Neural crest cell (in vitro differentiated cells): ENCODE measurements at places on chromosomes 16 and 17.
A peak's percentile ranks its signal among the peaks of the same experiment; 100 is the strongest.

GRCh38 chr17:82623707-82624106 lies 24.5 kb downstream of the WDR45B start:
- DNase-seq = no peak

DNA sequence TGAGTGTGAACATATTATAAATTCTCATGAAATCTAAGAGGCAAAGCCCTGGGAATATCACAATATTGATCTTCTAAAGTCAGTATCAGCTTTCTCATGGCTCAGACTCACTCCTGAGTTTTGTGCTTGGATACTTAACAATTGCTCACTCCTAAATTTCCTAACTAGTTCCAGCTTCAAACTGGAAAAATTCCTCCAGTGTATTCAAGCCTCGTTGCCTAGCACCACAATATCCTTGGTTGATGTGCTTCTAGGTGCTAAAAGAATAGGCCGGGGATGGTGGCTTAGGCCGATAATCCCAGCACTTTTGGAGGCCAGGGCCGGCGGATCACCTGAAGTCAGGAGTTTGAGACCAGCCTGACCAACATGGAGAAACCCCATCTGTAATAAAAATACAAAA lies 62.5 kb downstream of the XYLT1 start:
- DNase-seq = no peak

DNA sequence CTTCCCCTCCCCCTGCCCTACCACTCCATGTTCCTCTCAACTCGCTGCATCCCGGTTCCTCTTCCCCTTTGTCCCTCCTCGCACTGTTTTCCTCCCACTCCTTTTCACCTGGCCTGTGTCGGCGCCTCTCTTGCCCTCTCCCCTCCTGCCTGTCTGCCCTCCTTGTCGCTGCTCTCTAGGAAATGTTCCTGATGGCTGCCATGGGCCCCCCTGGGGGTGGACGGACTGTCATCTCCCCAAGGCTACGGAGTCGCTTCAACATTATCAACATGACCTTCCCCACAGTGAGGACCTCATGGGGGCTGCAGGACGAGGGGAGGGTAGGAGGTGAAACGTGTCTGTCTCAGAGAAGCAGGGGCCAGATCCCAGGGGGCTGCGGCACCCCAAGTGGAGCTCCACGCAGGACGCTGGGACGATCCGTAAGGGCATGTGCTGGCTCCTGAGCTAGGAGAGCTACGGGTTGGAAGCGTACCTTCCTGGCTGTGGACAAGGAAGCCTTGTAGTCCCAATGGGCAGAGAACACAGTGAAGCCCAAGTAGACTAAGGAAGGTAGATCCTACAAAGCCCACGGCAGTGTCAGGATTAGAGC lies 39.8 kb upstream of the KDM6B start:
- no peak for DNase-seq

- no peak for DNase-seq
Observed at GRCh38 chr16:64736857-64737256, 385.0 kb downstream of the CDH11 start.

- DNase-seq = no peak
Observed at GRCh38 chr17:12429116-12429515, 236.6 kb upstream of the MYOCD start.

- no peak for DNase-seq
Observed at GRCh38 chr16:66152181-66152580, 214.3 kb upstream of the CDH5 start.

DNA sequence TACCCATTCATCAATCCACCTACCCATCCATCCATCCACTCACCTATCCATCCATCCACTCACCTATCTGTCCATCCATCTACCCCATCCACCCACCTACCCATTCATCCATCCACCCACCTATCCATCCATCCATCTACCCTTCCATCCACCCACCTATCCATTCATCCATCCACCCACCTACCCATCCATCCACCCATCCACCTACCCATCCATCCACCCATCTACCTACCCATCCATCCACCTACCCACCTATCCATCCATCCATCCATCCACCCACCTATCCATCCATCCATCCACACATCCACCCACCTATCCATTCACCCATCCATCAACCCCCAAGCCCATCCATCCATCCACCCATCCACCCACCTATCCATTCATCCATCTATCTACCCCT lies 267.1 kb downstream of the MRTFB start:
- DNase-seq = no peak

DNA sequence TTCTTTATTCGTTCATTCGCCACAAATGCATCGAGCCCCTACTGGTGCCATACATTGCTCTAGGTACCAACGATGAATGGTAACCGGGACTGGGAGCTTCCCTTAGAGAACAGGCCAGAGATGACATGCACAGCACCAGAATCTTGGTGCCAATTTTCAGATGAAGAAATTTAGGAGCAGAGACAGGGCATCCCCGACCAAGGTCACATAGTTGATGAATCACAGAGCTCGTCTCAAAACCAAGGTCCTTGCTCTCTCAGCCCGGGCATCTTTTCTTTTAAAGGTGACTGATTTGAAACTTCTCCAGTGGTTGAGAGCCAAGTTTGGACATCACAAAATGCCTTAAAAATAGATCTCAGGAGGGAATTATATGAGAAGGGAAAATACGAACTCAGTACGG lies 73.2 kb upstream of the C16orf82 start:
- DNase-seq = no peak

GRCh38 chr17:29386760-29387159 lies 3.4 kb upstream of the TAOK1 start:
- DNase-seq = no peak

GRCh38 chr17:11366272-11366850 lies 125.3 kb downstream of the SHISA6 start:
- DNase-seq = no peak

GRCh38 chr16:24140730-24141129 lies 115.4 kb upstream of the CACNG3 start:
- DNase-seq = no peak

- DNase-seq = no peak
Observed at GRCh38 chr17:2685696-2686095, 25.9 kb downstream of the CLUH start.

DNA sequence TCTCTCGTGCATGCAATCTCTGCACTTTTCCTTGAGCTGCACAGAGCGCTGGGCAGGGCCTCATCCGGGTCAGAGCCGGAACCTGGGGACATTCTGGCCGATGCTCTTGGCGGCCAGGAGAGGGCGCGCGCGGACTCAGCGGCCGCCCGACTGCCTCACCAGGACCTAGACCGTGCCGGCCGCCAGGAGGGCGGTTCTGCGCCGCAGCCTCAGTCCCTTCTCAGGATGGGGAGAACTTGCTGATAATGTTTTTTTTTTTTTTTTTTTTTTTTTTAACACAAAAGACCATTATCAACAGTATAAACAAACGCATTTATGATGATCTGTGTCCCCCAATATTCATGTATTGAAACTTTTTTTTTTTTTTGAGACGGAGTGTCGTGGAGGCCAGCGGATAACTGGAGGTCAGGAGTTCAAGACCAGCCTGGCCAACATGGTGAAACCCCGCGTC lies 8.1 kb upstream of the FLYWCH2 start:
- DNase-seq = peak; percentile 61

DNA sequence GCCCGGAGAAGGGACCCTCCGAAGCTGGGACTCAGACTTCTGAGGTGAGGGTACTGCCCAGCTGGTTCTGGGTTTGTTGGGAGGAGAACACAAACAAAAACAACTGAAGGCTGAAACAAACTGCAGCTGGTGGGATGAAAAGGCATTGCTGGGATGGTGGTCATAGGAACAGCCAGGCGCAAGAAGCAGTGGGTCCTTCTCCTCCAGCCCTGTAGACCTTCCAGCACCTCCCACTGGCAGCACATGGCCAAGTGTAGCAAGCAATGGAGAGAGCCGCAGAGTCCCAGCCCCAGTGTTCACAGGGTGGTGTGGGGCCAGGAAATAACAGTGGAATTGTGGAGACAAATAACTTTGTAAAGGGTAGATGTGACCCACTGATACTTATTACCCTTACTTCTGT lies 48.7 kb upstream of the FOXJ1 start:
- no peak for DNase-seq

GRCh38 chr16:15642557-15643047 lies 352 bp downstream of the MARF1 start:
- DNase-seq = no peak

DNA sequence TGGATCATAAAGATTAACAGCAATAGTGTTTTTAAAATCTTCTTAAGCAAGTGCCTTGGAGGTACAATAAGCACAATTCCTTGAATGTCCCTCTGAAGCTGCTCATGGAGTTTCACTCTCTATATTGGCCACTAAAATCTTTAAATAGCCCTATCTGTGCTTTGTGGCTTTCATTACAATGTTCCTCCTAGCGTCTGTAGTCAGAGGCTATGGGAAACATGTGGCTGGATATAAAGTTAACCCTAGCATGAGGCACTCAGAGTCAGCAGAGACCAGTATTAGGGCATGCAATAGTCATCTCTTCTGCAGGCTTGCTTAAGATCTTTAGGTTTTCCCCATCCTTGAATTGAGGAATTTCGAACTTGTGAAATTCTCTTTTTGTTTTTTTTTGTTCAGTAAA lies 668.2 kb downstream of the CDH11 start:
- no peak for DNase-seq

GRCh38 chr17:30234964-30235363 lies 533 bp downstream of the SLC6A4 start:
- DNase-seq = no peak

DNA sequence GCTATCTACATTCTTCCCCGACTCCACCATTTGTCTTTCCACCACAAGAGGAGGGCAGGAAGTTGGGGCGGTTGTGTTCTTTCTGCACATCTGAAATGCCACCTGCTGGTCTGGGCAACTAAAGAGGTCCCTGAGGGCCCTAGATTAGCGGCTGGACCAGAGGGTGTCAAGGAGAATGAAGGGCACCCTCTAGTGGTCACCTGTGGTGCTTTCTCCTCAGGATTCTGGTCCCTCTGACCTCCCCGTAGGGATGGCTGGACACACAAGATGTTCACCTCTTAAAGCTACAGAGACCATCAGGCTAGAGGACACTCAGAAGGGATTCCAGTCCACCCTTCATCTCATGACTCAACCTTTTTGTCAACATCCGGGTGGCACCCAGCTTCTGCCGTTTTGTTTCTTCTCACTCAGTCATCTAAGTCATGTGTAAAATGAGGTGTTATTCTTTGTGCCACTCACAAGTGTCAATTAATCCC lies 2.9 kb upstream of the SCIMP start:
- DNase-seq = peak; percentile 24

- no peak for DNase-seq
Observed at GRCh38 chr16:78552106-78552675, 452.7 kb downstream of the WWOX start.

DNA sequence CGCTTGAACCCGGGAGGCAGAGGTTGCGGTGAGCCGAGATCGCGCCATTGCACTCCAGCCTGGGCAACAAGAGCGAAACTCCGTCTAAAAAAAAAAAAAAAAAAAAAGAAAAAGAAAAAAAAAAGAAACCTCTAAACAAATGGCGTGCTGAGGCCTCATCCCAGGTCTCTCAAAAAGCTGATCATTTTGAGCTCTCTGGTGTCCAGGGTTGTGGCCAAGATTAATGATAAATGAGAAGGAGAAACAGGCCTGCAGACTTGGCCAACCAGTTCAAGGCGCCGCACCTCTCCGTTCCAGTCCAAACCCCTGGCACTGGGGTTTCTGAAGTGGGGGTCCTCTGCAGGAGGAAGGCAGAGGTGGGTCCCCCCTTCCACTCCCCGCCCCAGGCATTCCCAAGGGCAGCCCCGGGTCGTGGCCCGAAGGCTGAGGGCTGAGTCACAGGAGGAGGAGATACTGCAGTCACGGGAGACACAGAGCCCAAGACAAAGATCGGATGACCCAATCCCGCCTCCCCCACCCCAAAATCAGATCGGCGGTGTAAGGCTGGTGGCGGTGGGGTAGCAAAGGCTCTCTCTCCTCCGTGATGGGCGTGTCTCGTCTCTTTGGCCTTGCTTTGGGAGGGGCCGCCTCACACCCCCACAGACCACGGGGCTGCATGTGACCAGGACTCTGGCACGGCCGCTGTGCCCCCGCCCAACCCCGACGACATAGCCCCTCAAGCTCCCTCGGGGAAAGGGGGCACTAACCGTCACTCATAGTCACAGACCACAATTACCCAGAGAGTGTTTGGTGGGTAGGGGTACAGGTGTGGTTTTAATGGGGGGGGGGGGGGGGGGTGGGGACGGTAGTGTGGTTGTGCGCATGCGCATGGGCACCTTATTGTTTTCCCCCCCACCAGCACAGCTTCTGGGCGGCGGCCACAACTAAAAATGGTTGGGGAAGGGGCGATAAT lies 1.1 kb downstream of the VAT1 start:
- DNase-seq = no peak

DNA sequence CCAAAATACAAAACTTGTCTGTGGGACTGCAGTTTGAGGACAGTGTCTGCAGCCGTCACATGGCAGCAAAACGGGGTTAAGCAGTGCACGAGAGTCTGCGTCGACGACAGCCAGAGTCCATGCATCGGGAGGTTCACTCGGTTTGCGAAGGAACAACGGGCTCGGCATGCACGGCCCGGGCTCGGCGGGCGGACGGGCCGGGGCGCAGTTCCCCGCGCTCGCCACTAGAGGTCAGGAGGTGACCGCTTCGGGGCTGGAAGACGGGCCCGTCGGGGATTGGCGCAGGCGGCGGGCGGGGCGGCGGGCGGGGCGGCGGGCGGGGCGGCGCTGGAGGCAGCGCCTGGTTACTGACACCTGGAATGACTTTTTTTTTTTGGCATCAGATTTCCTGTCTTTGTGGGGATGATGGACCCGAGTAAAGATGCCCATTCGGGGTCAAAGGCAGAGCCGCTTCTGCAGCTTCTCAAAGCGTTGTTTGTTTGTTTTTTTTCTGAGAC lies 6.5 kb downstream of the SCGB1C2 start:
- DNase-seq = peak; percentile 98
